ENCODE measurements at places on chromosomes 4 and X. TPM values are rescaled to one million over a fixed set of nuclear protein-coding genes. Genes with fewer than 3 reads are reported as not detected.

DNA sequence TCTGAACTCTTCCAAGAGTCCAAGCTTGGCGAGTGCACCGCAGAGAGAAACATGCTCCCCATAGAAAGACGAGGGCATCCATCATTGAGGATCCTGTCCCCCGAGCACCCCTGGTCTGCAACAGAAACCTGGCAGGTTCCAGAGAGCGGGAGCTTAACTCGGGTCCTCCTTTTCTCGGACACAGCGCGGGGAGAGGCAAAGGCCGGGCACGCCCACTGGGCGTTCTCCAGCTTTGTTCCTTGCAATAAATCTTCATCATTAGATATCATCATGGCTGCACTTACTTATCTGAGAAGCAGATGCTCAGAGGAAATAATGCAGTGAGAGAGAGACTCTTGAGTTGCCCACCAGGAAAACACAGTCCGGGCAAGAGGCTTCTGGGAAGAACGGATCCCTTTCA lies 90.1 kb upstream of the PSAPL1 start:
- no peak for DNase-seq

DNA sequence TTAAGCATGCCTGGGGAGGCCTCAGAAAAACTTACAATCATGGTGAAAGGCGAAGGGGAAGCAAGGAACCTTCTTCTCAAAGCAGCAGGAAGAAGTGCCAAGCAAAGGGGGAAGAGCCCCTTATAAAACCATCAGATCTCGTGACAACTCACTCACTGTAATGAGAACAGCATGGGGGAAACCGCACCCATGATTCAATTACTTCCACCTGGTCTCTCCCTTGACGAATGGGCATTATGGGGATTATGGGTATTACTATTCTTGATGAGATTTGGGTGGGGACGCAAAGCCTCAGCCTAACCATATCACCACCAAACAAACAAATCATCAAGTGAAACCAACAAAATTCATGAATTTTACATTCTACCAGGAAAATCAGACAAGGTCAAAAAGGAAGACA lies 76.7 kb upstream of the TAB3 start:
- DNase-seq = no peak

DNA sequence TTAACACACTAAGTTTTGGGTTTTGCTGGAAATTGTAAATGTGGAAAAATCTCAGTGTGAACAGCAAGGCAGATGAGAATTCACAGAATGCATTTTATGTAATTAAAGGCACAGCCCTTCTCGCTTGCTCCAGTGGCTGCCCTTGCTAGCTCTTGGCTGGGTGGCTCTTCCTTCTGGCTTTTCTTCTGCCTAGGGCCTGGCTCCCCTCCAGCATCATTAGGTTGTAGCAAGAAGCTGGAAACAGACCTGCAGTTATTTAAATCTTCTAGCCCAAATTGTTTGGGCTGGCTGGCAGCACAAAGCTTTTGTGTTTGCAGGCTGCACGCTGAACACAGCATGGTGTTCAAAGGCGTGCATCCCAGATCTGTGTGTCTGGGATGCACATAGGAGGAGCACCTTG lies 56.5 kb downstream of the LIMCH1 start:
- no peak for DNase-seq

CDX4 gene
- total RNA-seq = not detected
